ENCODE measurements at places on chromosomes 4 and X.

DNA sequence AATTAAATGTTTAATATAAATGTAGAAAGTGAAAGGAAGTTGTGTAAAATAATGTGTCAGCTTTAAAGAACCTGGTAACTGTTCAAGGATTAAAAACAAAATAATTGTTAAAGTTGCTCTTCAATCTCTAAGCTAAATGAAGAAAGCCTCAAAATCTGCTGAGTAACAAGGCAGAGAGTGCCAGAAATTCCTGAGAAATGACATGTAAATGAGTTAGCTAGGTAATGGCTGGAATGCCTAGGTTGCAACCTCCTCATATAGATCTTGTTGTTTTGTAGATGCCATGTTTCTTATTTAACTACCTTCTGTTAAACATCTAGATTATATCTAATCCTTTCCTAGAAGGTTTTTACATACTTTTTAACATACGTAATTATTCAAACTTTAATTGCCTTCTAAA, 763.6 kb upstream of the AGA start:
- no peak for DNase-seq

- DNase-seq, result no peak
Observed at GRCh38 chr4:16250661-16251365, 24.5 kb upstream of the TAPT1 start.

- no peak for DNase-seq
Observed at GRCh38 chr4:147289181-147289580, 191.7 kb upstream of the EDNRA start.

DNA sequence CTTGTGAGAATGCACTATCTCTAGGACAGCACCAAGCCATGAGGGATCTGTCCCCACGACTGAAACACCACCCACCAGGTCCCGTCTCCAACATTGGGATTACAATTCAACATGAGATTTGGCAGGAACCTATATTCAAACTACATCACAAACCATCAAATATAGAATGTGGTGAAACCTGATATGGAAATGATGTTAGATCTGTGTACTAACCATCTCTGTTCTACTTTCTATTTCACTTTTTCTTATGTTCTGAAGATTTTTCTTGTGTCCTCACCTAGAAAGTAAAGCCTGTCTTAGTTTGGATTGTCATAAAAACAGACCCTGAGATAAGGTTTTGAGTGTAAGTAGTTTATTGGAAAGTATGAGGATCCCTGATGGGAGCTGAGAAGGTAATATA, 37.8 kb upstream of the TACR3 start:
- DNase-seq, result no peak

- DNase-seq, result no peak
Observed at GRCh38 chrX:2263203-2263602, 237.6 kb downstream of the DHRSX start.

DNA sequence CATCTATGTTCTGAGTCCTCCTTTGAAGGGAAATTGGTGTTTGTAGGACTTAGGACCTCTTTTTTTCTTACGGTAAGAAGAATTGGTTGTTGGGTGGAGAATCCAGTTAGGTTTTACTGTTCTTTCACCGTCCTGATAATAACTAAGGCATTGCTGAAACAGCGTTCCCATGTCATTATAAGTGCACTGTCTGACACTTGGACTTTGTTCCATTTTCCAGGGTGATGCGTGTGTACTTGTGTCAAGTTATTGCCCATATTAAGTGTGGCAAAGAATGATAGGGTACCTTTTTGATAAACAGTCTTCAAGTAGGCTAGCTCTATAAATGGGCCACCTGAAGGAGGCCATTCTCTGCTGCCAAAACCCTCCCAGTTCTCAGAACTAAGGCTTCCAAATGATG, 119.7 kb downstream of the AASDH start:
- DNase-seq, result no peak

DNA sequence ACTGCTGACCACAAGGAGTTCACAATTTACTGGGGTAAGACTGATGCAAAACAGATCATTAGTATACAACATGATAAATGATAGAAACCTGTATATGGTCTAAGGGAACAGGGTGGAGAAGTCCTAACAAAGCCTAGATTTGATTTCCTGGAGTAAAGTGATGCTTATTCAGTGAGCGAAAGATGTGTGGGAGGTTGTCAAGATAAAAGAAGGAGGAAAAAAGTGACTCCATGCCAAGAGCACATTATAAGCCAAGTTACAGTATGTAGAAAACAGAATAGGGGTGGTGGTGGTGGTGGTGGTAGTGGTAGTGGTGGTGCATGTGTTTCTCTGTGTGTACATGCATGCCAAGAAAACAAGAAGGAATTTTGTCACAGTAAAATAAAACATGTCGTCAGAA, 325.2 kb downstream of the MAPK10 start:
- DNase-seq, result no peak

DNA sequence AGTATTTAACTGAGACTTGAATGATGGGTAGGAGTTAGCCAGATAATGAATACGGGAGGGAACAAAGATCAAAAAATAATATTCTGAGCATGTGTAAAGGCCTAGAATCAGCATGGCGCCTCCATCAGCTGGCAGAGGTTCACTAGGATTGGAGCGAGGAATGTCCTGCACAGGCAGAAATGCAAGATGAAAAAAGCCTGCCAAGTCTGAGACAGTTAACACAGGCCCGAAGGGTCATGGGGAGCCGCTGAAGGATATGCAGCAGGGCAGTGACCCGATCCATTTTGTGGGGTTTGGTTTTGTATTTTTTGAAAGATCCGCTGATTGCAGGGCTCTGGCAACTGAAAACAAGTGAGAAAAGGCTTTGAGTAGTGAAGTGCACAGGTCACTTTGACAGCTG, 40.1 kb downstream of the SMPX start:
- no peak for DNase-seq

GRCh38 chr4:173174184-173174583, 5.6 kb downstream of the GALNT7 start:
- DNase-seq, result no peak

GRCh38 chrX:370244-370962, 16.3 kb downstream of the PPP2R3B start:
- DNase-seq, result no peak

DNA sequence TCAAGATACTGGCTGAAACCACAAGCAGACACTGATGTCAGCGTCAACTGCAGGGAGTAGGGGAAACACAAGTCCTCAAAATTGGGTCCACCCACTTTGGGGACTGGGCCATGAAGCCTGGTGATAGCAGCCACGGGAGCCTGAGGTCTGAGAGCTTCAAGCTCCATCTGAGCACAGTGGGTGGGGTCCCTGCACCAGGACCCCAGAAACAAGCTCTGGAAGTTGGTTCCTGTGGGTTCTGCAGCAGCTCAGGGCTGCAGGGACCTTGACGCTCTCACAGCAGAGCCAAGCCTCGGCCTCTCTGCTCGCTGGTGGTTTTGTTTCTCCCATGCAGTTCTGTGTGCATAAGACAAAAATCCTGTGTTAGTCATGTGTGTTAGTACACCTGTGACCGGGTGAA, 54.5 kb downstream of the CPLX1 start:
- DNase-seq, result no peak

DNA sequence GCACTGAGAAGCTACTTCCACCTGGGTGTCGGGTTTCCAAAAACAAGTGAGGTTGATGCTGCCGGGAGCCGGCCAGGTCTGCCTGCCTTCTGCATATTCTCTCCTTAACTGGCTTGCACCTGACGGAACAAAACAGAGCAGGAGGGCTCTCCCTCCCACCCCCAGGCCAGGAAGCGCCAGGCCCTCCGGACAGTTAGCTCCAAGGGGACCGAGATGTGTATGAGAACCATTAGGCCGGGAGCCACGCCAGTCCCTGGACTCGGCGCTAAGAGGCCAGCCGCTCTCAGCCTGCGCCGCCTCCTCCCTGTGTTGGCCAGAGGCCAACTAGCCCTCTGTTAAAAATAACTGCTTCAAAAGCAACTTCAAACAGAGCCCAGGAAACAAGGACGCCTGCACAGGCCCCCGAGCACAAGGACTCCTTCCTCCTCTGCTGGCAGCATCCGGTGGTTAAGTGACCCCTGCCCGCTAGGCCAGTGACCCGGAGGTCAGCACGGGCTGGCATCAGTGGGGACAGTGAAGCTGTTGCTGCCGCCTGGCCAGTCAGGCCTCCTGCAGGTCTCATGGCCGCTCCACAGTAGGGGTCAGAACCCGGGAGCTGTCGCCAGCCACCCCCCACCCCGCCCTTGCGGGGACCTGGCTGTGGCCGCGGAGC, 107.9 kb downstream of the ABLIM2 start:
- DNase-seq, result peak; percentile 46

DNA sequence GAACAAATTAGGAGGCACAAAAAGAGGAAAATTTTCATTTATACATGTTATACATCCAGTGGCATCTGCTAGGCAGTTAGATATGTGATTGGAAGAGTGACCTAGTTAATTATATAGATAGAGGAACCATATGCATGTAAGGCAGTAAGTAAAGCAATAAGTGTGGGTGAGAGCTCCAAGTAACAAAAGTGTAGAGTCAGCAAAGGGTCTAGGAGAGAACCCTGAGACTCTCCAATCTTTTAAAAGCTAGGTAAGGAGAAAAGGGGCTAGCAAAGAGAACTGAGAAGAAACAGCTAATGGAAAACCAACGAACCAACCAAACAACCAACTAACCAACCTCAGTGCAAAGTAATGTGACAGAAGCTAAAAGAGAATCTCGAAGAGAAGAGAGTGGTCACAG, 3.8 kb upstream of the CFAP299 start:
- no peak for DNase-seq

GRCh38 chr4:93700571-93700970, 128.0 kb upstream of the ATOH1 start:
- DNase-seq, result no peak

GRCh38 chr4:17761062-17761461, 20.4 kb downstream of the FAM184B start:
- DNase-seq, result no peak

DNA sequence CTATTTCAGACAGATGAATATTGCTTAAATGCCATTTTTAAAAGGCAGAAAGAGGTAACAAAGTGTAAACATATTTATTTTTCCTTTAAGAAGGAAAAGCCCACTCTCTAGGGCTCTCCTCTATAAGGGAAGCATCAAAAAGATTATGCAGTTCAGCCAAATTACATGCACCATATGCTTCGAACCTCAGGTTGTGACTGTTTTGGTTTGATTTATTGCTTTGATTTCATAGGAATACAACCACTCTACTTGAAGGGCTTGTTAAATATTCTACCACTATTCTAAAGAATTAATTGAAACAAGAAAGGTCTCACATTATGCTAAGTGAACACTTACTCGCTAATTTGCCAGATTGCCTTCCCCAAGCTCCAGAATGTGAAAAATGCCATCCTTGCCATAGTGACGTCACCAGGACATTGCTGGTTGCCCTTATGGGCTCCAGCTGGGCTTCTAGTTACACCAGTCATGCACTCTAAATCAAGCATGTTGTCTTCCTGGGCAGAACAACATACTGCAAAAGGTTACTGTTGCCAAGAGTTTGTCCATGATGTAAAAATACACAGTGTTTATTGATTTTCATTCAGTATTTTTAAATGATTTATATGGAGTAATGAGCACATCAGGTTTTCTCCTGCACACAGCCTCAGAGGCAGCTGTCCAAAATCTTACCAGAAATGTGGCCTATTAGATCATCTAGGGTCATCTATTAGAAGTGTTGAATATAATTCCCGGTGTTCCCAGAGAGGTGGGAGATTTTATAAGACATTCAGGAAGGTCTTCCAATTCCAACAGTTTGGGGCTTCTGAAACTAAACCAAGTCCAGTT, 164.4 kb upstream of the RAPGEF2 start:
- peak; percentile 51 for DNase-seq

GRCh38 chr4:69239557-69240168, 25.1 kb upstream of the UGT2B11 start:
- DNase-seq, result no peak

DNA sequence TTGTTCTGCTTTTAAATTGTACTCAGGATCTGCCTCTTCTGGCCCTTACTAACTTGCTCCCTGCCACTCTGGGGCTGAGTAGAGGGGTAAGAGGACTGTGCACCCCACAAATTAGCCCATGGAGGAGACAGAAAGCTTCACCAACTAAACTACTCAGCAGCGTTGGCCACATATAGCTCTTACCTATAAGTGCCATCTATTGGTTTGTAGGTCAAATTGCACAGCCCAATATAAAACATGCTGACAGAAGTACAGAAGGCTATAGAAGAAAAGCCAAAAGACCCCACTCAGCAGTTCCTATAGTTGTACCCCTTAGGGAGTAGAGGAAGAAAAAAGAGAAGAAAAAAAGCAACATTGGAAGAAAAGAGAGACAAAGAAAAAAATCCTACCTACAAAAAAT, 341.2 kb upstream of the FMR1 start:
- DNase-seq, result no peak

- no peak for DNase-seq
Observed at GRCh38 chr4:112355662-112356061, 58.5 kb downstream of the ALPK1 start.

- DNase-seq, result no peak
Observed at GRCh38 chrX:149829751-149830191, 48.0 kb downstream of the MAGEA9 start.

- DNase-seq, result no peak
Observed at GRCh38 chrX:136868283-136869055, 12.1 kb downstream of the RBMX start.

DNA sequence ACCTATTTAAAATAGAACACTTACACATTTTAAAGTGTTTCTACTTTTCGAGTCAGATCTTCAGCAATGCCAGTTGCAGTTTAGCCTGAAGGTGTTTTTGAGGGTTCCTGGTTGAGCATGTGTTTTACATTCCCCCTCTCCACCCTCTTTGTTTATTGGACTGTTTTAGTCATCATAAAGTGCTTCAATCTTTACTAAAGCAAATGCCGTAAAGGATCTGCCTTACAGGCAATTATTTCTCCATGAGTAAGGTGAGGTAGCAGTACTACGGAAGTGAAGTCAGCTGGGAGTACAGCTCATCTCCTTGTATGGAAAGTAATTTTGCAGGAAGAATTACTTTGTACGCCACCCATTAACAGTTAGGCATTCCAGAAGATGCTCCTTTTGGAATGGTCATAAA, 36.9 kb downstream of the PDLIM5 start:
- peak; percentile 14 for DNase-seq

- DNase-seq, result no peak
Observed at GRCh38 chr4:142440093-142440492, 406.0 kb downstream of the INPP4B start.

GRCh38 chr4:164383058-164383357, 370.9 kb upstream of the SMIM31 start:
- DNase-seq, result no peak

- no peak for DNase-seq
Observed at GRCh38 chr4:85659610-85660218, 184.8 kb downstream of the ARHGAP24 start.

DNA sequence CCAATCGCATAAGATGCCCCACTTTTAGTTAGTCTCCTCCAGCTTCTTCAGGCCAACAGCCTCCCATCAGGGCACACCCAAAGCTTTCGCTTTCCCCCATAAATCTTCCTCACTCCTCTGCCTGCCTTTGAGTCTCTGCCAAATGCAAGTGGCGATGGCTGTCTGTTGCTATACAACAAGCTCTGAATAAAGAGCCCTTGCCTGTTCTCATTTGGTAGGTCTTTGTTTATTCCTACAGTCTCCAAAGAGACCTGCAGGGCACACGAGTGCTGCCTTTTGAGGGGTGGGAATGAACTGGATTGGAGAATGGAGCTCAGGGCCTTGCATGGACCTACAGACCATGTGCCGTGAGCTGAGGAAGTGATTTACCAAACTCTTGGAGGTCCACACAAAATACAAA, 52.2 kb upstream of the SOD3 start:
- DNase-seq, result no peak
